ENCODE measurements at places on chromosomes 13 and 19.

DNA sequence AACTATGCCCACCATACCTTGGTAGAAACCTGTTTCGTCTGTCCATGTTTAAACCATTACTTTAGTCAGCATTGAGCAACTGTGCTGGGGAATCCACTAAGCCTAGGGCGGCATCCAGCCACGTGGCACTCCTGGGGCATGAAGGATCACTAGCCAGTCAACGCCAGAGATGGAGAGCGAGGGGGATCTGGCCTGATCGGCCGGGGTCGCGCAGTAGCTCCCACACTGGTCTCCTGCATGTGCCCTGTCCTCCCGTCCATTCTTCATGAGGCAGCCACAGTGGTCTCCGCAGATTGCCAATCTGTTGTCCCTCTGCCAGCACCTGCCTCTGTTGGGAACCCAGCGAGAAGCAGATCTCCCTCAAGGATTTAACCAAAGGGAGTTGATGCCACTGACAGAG lies 109.4 kb downstream of the DPF1 start:
- no peak for DNase-seq

- no peak for DNase-seq
Measured at GRCh38 chr13:98664047-98664446, 87.1 kb upstream of the STK24 start.

DNA sequence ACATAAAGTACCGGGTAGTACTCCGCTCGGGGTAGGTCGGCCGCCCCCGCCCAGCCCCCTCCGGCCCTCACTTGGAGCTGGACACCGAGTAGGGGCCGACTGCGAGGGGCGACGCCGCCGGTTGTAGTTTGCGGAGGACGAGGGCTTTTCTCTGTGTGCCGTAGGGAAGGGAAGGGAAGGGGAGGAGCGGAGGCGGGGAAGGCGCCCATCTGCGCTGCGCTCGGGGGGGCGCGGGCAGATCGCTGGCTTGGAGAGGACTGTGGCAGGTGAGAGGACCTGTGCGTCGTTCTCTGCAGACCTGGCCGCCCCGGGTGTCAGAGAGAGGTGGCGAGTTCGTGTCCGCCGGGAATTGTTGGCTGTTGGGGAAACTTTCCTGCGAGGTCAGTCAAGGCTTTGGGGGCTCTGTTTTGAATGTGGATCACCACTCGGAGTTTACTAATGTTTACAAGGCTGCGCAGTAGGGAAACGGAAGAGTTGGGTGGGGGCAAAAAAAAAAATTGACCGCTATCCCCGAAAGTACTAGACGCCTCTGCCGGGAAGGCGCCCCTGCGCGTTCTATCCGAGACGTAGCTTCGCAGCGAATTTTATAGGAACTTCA lies 1.4 kb downstream of the ING1 start:
- peak; percentile 72 for DNase-seq

DNA sequence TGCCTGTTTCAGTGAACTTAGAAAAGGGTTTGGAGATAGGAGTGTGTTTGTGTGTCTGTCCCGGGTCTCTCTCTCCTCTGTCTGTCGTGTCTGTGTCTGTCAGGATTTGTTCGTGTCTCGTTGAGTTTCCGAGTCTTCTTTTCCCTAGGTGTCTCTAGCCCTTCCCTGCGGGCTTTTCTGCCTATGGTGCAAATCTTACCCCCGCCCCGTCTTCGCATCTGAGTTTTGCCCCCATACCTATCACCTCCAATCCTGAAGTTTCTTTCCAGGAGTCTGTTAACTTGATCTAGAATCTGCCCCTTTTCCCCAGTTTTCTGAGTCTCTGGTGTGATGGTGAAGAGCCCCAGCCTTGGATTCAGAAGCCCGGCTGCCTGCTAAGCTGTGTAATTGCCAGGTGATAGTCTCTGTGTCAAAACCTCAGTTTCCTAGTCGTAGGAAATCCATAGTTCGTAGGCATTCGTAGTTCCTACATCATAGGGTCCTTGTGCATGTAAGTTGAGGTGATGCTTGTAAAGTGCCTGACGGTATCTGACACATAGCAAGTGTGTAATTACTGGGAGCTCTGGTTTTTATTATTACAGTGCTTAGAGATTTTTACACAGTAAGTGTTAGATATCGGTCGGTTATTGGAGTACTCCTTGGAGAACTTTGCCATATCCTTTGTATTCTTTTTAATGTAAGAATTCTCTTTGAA lies 782 bp downstream of the EPN1 start:
- DNase-seq = no peak

DNA sequence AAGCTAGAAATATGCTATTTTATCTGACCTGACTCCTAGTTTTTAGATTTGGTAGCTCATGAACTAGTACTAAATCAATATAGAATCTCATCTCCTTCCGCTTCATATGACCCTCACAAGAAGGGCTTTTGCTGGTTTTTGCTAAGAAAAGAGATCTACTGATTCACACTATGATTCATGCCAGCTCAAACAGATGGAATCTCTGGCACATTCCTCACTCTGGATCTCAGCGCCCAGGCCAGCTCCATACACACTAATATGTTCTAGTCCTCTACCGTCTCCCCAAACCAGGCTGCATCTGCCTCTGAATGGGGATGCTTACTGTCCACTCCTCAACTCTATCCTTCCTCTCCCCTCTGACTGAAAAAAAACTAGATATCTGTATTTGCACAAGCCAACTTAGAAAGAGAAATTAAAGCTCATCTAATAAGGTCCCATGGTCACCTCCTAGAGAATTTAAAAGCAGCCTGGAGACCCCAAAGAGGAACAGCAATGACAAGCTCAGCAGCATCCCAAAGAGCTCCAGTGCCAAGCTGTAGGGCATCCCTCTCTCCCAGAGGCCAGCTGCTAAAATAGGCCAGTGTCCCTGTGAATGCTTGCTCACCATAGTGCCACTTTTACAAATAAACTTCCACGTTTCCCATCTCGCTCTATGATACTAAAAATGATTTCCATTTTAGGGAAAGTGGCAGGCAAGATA lies 74.9 kb downstream of the LHFPL6 start:
- no peak for DNase-seq

- no peak for DNase-seq
Measured at GRCh38 chr13:47025791-47026447, 129.1 kb upstream of the HTR2A start.

DNA sequence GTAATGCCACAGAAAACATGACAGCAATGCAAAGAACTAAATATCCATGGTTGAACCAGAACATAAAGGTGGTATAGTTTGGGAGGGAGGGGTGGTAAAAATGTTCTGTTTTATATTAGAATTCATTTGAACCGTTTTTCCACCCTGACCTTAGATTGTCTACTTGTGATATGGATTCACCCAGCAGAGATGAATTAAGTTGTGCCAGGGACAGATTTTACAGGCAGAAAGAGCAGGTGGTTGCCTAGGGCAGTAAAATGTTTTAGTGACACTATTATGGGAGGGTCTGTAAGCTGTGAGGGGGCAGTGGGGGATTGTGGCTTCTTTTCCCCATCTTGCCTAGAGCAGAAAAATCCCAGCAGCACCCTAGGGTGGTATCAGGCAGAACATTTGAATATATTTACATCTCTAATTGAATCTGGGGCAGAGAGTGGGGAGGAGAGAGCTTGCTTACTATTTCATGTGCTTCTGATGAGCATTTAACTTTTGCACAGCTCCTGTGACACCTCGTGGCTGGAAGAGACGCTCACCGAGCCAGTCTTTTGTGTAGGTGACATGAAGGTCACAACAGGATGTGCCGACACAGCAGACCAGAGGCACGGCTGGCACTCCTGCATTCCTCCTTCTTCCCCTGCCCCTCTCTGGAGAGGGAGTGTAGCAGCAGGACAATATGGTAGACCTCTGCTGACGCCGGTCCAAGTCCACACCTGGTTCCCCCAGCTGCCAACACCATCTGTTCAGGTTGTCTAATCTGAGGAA lies 452.3 kb downstream of the IRS2 start:
- no peak for DNase-seq

DNA sequence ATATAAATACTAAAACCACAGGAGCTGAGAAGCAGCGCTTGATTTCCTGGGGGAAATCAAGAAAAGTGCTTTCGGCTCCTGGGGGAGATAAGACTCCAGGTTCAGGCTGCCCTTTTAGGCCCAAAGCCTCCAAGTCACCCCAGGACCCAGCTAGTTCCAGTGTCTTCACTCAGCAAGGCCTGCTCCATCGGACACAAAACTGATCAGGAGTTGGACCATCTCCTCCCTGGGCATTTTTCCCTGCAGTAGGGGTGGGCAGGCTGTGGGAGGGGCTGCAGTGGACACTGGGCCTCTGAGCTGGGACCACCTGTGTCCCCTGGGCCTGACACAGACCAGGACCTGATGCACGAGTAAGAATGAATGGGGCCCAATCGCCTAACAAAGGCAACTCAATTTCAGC lies 15.2 kb downstream of the C19orf12 start:
- no peak for DNase-seq

DNA sequence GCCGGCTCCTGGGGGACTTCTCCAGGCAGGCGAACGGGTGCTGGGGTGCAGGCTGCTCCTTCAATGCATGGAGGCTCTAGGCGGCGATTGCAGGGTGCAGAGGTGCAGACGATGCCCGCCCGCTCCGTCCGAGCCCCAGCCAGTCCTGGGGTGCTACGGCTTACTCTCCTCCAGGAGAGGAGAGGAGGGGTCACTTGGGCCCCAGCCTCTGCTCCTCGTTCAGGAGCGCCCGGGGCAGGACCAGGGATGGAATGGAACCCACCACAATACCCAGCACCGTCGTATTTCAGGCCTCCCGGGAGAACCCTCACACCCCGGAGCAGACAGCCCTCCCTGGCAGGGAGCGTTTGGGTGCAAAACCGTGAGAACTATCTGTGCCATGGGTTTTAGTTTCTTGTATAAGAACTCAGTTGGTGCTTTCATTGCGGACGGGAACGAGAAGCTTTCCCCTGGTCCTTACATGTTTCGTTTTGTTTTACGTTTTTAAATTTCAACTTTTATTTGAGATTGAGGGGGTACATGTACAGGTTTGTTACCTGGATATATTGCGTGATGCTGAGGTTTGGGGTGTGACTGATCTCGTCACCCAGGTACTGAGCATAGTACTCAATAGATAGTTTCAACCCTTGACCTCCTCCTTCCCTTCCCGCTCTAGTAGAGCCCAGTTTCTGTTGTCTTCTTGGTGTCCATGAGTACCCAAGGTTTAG lies 46.8 kb downstream of the ARHGEF18 start:
- DNase-seq = no peak

DNA sequence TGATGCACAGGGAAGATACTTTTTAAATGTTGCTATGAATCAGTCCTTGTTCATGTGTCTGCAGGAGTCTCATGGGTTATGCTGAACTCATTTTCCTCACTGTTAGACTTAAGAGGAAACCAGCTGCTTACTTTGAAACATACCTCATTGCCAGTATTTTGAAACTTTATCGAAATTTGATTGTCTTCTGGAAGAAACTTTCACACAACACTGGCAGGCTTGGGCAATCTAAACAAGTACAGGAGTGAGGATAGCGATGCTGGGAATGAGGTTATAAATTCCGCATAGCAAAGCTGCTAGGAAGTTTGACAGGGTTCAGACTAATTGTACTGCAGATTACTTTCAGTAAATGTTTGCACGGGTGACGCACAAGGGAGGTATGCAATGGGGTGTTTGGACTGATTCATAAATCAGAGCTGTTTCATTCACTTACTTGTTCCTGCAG lies 245.7 kb downstream of the DNAJC15 start:
- DNase-seq = no peak

DNA sequence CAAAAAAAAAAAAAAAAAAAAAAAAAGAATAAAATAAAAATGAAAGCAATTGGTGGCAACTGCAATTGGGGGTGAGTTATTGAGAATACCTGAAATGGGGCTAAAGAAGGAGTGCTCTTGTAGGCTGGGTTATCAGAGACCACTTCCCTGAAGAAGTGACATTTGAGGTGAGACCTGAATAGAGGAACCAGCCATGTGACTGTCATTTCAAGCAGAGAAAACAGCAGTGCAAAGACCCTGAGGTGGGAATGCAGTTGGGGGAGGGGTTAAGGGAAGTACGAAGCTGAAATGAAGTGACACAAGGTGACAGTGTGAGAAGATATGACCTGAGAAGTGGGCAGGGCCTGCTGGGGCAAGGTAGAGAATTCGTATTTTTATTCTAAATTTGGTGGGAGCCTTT lies 4.3 kb upstream of the PALM3 start:
- DNase-seq = no peak

GRCh38 chr13:77458736-77459135 lies 76.8 kb upstream of the SCEL start:
- DNase-seq = no peak

DNA sequence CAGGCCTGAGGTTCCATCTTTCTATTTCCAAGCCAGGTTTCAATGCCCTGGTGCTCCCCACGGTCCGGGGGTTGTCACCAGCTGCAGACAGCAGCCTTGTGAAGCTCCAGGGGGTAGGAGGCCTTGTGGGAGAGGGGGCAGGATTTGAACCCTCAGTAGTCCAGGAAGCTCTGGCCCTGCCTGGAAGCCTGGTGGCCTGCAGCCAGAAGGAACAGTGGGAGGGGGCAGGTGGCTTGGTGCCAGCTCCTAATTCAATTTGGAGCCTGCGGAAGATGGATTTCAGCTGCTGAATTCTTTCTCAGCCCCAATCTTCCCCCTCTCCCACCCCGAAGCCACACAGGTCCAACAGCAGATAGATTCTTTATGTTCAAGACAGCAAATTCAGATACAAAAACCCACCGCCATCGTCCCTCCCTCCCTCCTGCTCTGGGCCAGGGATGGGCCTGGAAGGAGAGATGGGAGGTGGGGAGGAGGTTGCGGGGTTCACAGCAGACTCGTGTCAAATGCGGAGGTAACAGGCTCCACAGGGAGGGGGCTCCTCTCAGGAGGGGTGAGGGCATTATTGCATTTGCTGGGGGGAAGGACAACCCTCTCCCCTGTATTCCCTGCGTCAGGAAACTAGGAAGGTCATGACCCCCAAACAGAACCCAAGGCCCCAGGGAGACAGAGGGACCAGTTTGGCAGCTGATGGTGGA lies 2.4 kb upstream of the PTGER1 start:
- no peak for DNase-seq

DNA sequence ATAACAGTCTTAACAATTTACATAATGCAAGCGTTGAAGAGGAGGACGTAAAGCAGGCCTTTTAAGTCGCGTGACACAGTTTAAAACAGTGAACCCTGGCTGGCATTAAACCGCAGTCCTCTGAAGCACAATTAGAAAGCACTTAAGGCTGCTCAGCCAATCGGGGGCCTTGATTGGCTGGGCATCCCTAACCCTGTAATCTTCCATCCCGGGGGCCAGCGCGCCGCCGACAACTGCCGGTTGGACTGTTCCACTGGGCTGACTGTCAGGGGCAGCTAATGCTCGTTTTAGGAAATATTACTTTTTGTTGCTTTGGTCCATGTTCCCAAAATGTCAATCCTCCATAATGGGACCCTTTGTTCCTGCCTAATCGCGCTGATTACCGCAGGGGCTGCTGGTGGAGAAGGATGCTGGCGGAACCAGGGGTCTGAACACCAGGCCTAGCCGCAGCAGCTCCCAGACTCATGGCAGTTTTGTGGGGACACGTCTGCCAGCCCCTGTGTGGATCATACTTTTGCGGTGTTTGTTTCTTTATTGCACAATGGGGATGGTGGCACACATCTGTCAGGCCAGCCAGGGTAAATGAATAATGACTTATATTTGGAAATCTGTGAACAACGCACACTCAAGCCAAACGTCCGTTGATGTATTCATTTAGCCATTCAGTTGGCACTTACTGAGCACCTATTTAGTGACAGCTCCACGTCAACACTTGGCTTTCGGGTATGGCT lies 127.1 kb upstream of the SPACA7 start:
- DNase-seq = no peak

GRCh38 chr13:110244071-110244830 lies 62.7 kb downstream of the COL4A1 start:
- no peak for DNase-seq

- DNase-seq = no peak
Measured at GRCh38 chr13:46041419-46041839, 11.1 kb downstream of the ZC3H13 start.

- peak; percentile 19 for DNase-seq
Measured at GRCh38 chr13:80469853-80470381, 129.0 kb upstream of the SPRY2 start.

All from NB4 (cell line).